ENCODE measurements at places on chromosomes 5 and 9.

GRCh38 chr5:71810471-71811195, 91.6 kb downstream of the CARTPT start:
- peak; percentile 44 for ATAC-seq

DNA sequence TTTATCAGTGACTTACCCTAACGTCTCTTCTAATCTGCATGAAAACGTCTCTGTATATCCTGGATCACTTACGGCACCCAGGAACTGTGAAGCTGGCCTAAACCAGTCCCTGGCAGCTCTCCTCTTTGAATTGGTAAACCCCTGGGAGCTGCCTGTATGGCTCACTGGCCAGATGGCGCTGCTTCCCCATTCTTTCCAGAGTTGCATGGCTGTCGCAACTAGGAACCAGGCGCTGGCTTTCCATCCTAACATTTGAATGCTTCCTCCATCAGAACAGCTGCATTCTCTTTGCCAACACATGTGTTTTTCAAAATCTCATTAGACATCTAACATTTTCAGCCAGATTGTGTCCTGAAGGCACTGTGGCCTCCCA, 8.0 kb upstream of the PCA3 start:
- ATAC-seq: peak; percentile 93

GRCh38 chr5:1174122-1174936, 27.1 kb upstream of the SLC6A19 start:
- peak; percentile 92 for ATAC-seq

- ATAC-seq: no peak
These were observed 24.7 kb upstream of the TNIP1 start for GRCh38 chr5:151105561-151105960.

DNA sequence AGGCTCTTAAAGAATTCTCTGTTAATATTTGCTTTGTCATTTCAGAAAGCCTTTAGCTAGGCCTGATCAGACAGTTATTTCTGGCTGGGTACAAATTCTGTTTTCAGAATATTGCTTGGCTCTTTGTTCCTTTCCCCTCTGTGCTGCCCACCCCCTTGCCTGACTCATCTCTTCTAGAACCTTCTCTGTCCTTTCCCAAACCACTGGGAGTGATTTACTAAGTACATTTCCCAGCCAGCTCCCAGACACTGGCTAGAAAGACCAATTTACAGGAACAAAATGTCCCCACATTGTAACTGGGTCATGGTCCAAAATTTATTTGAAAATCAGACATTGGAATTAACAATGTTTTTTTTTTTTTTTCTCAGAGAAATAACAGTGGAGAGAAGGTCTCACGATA, 133.1 kb upstream of the MAP1B start:
- no peak for ATAC-seq

DNA sequence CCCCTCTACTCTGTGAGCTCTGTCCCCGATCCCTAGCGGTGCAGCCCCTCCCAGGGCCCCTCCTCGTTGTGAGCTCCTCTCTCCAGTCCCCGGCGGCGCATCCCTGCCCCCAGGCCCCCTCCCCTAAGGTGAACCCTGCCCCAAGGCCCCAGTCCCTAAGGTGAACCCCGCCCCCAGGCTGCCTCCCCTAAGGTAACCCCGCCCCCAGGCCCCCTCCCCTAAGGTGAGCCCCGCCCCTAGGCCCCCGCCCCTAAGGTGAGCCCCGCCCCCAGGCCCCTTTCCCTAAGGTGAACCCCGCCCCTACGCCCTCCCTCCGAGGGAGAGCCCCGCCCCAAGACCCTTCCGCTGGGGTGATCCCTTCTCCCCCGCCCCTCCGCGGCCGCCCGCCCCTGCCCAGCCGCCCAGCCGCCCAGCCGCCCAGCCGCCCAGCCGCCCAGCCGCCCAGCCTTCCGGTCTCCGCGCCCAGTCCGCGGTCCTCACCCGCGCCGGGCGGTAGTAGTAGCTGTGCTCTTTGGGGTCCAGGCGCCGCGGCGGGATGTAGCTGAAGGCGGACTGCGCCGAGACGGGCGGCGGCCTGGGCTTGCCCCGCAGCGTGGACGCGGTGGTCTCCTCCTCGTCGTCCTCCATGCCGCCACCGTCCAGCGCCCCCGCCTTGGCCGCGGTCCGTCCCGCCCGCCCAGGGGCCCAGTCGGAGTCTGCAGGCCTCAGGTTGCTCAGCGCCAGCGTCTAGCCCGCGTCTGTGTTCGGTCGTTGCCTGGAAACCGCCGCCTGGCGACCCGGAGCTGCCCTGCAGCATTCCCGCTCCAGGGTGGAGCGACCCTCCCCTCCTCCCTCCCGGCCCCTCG, at the start of gene CFAP90:
Gene CFAP90, minus strand, starts transcription at position 739 of the 845 bp plus-strand sequence. Its CDS starts 112 bp downstream, at position 627.
- ATAC-seq: peak; percentile 86

GRCh38 chr5:153459051-153459743, 31.3 kb upstream of the GRIA1 start:
- ATAC-seq: peak; percentile 50

DNA sequence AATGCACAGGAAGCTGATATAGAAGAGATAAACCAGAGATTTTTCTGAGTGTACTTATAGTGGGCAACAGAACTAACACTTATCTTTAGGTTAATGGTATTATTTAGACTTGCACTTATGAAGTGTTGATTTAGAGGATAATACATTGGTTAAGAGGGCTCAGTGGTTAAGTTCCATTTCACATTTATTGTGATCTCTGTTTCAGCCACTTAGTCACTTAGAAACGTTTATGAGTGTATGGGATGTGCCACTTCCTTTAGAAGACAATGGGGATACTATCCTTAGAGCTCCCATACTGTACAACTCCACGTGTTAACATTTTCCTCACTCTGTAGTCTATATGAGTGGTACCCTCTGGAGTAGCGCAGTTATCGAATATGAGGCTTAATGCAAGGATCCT, 57.5 kb downstream of the PIP5K1B start:
- ATAC-seq: no peak

DNA sequence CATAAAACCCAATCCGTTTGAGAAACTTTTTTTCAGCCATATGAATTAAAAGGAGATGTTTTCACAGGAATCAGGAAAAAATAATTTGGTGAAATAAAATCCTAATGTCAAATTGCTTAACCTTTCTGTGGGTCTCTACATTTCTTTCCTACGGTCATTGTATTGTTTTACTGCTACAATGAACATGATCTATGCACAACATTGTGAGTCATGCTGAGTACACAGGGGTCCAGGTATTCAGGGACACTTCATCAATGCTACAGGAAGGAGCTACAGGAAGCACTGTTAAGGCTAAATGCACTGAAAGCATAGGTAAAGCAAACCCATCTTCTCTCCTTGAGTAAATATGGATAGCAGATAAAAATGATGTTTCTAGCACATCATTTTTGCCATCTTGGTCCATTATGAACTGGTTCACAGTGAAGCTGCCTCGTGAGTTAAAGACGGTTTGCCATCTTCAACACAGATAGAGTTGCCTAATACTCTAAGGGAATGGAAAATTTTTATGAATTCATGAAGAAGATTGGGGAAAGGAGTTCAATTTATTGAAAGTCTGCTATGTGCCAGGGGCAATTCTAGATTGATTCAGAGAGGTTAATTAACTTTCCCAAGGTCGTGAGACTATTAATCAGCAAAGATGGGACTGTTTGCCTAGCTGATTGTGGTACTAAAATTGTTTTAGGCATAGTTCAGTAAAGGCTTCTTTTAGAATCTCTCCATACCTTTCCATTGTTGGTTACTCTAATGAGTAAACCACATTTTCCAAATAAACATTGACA, 85.5 kb downstream of the DIRAS2 start:
- no peak for ATAC-seq

Data from SK-N-SH treated with all-trans-retinoic acid at 6 μM for 48 hours (cell line).